ENCODE measurements at places on chromosomes 12 and 14.

- no peak for DNase-seq
Measured at GRCh38 chr14:64698903-64699302, 5.3 kb upstream of the PLEKHG3 start.

DNA sequence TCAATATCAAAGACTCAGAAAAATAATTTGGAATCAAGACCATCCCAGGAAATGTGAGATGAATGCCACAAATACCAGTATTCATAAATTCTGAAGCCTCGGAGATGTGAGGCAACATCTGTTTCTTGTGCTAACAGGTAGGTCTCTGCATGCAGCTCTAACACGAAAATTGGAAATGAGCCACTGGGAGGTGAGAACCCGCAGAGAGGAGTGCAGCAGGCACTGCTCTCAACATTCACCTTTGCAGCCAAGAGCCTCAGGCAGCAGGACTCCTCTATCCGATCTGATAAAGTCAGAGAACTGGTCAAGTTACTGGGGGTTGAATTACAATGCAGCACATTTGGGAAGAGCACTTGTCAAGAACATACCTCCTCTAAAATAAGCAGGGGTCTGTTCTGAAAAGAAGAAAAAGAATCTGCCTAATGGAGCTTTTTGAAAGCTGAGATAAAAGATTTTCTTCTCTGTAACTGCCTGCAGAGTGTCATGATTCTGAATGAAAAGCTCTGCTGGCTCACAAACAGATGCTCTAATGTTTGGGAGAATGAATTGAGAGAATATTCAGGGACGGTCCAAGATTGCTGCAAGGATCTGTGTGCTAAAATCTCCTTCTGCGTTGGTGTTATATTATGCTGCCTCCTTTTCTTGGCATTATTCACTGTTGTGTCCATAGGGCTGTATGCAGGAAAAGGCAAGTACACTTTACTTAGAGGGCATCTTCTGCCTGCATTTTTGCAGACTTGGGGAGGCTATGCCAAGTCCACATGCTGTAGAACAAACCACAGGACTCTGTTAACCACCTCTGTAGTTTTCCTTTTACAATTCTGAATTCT lies 209.6 kb upstream of the KRR1 start:
- DNase-seq: no peak

DNA sequence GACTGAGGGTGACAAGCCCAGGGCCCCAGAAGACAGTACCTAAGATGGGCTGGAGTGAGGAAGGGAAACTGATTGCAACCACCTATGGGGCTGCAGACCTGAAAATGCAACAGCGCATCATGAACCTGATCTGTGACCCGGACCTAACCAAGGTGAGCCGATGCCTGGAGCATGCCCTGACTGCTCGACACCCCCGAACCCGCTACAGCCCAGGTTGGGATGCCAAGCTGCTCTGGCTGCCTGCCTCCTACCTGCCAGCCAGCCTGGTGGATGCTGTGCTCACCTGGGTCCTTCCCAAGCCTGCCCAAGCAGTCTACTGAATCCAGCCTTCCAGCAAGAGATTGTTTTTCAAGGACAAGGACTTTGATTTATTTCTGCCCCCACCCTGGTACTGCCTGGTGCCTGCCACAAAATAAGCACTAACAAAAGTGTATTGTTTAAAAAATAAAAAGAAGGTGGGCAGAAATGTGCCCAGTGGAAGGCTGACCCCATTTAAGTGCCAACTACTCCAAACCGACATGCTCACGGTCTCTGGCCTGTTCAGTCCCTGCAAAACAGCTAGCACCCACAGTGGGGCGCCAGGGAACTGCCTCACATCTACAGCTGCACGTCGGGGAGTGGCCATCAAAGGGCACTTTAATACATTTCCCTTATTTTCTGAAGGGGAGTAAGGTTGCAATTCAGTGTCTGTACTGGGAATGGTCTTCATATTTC lies 4.2 kb downstream of the RDH5 start:
- no peak for DNase-seq

GRCh38 chr14:95023886-95024285 lies 133.4 kb downstream of the DICER1 start:
- DNase-seq: no peak

GRCh38 chr12:41724216-41724615 lies 420.5 kb downstream of the GXYLT1 start:
- DNase-seq: no peak

DNA sequence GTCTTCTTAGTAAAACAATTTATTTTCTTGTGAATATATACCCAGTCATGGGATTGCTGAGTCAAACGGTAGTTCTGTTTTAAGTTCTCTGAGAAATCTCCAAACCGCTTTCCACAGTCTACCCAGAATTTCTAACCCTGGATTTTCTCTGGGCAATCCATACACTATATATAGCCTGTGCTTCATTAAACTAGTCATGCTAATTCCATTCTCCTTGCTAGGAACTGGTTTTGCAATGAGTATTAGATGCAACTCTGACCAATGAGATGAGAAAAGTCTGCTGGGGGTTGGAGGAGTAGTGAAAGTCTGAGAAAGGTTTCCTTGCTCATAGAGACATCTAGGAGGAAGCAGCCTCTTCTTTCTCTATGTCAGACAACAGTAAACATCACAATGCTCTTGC lies 196.1 kb upstream of the CDKN3 start:
- no peak for DNase-seq

GRCh38 chr12:72074065-72074464 lies 135.4 kb downstream of the TPH2 start:
- DNase-seq: no peak

GRCh38 chr12:101746661-101747060 lies 7.4 kb upstream of the SYCP3 start:
- no peak for DNase-seq

DNA sequence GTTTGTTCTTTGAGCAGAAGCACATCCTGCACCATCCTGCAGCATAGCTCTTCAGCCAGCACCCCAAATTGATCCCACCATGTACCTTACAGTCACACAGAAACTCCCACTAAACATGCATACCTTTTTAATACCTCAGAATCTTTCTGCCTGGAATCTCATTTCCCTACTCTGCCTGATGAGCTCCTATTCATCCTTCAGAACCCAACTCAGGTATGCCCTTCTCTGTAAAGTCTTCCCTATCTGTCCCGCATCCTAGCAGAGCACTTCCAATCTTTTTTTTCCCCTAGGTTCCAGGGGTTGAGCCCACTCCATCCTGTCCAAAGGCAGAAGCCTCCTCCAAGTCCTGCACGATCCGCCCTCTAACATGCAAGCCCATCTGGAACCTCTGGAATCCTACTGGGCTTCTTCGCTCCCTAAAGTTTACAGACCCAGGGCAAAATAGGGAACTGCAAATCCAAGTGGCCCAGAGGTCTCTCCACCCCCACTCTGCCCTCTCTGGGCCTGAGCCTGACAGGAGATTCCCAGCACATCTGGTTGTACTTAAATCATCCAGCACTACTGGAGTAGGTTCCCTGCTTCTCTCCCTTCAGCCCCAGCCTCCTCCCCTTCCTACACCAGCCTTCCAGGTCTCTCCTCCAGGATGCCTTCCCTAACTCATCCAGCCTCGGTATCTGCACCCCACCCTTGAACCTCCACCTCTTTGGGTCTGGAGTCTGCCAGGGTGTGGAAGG lies 4.1 kb upstream of the FIGNL2 start:
- no peak for DNase-seq

- DNase-seq: no peak
Measured at GRCh38 chr12:131171029-131171428, 217.3 kb downstream of the ADGRD1 start.

DNA sequence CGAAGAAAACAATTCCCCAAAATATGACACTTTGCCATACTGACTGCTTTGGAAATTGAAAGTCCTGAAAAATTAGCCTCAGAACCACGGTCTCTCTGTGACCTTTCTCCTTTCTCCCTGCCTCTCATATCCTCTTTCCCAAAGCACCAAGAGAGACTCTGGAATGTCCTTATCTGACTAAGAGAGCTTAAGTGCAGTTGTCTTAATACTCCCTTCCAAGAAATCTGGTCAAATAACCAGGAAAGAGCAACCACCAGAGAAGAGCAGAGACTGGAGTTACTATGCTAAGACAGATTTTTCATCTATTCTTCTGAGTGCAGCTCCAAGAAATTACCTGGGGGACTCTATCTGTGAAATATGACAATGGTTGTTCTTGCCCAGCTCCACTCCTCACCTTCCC lies 10.5 kb upstream of the BTG1 start:
- DNase-seq: no peak

GRCh38 chr12:6534695-6534944 lies 303 bp downstream of the GAPDH start:
- DNase-seq: no peak

DNA sequence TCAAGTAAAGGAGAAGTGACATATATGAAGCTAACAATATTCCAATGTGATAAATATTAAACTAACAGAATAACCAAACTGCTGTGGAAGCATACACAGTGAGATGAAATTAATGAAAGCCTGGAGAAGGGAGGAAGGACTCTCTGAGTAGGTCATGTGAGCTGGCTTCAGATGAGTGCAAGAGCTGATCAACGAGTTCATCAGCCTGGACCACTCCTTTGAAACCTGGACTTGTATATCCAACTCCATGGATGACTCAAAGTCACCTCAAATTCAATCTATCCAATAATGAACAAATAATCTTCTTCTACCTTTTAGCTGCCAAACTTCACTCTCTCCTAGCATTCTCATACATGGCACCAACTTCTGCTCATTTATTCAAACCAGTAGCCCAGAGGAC lies 246.1 kb downstream of the SSPN start:
- DNase-seq: no peak

DNA sequence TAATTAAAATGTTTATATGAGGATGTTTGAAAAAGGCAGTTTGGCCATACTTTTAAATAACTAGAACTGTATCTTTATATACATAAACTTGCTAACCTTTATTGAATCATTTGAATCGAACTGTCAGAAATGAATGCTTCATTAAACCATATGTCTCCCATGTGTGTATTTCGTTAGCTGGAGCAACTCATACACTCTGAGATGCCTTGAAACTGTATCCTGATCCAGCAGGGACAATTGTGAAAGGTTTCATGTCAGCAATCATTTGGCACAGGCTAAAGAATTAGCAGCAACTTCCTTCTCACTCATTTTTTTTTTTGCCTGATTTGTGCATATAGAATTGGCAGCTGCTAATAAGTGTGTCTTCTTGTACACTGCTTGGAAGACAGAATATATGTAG lies 109.9 kb downstream of the NAV3 start:
- DNase-seq: no peak

- no peak for DNase-seq
Measured at GRCh38 chr14:61287196-61287595, 6.1 kb upstream of the TMEM30B start.

- no peak for DNase-seq
Measured at GRCh38 chr14:50808053-50808452, 22.9 kb downstream of the NIN start.

- DNase-seq: no peak
Measured at GRCh38 chr12:11568155-11568761, 81.2 kb upstream of the ETV6 start.

- DNase-seq: no peak
Measured at GRCh38 chr12:124375789-124376175, 80.9 kb downstream of the RFLNA start.

DNA sequence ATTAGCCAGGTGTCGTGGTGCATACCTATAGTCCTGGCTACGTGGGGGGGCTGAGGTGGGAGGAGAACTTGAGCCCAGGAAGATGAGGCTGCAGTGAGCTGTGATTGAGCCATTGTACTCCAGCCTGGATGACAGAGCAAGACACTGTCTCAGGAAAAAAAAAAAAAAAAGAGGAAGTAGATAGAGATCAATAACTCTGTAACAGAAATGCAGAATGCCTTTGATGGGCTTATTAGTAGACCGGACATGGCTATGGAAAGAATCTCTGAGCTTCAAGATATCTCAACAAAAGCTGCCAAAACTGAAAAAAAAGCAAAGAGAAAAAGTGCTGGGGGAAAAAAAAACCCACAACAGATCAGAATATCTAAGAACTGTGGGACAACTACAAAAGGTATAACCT lies 37.5 kb downstream of the GPR68 start:
- no peak for DNase-seq

DNA sequence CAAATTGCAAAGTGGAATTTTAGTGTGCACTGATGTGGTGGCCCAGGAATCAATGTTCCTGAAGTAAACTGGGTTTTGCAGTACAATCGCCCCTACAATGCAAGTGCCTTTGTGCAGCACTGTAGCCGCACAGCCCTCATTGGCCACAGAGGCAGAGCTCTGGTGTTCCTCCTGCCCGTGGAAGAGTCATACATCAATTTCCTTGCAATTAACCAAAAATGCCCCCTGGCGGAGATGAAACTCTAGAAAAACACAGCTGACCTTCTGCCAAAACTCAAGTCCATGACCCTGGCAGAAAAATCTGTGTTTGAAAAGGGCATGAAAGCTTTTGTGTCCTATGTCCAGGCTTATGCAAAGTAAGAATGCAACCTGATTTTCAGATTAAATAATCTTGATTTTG lies 117.9 kb upstream of the PRB2 start:
- no peak for DNase-seq

GRCh38 chr14:102777711-102778337 lies 575 bp downstream of the TRAF3 start:
- DNase-seq: no peak

- no peak for DNase-seq
Measured at GRCh38 chr12:46663318-46663717, 162.5 kb downstream of the SLC38A4 start.

DNA sequence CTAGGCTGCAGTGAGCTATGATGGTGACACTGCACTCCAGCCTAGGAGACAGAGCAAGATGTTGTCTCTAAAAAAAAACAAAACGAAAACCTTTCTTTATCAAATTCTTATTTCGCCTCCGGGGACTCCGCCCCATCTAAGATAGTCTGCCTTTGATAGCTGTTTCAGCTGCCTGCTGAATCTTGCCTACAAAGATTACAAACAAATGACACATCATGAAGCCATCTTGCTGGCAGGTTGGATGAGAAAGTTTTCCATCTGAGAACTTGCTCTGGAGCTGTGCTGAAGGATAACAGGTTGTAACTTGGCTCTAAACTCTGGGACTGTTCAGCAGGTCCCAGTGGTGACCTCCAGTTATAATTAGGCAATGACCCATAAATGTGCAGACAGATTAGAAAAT lies 41.8 kb upstream of the AEBP2 start:
- DNase-seq: no peak

GRCh38 chr12:123064885-123065619 lies 84.6 kb downstream of the ARL6IP4 start:
- peak; percentile 77 for DNase-seq

GRCh38 chr14:34355584-34356263 lies 106.3 kb downstream of the SPTSSA start:
- peak; percentile 5 for DNase-seq

DNA sequence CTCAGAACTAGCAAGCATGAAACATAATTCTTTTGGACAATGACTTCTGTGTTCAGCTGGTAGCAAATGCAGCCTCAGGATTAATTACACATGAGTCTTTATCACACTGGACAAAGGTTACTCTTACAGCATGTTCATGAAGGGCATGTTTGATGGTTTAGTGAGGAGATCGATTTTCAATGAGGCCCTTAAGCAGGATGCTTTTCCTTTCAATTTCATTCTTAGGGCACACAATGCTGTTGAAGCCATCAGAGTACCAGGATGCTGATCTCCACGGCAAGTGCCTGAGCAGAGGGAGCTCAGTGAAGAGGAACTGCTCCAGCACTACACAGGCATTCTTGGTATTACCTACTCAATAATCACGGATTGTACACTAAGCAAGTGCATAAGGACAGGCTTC lies 542.0 kb downstream of the SNAPC1 start:
- no peak for DNase-seq
